ENCODE measurements at places on chromosomes 12 and 14.

DNA sequence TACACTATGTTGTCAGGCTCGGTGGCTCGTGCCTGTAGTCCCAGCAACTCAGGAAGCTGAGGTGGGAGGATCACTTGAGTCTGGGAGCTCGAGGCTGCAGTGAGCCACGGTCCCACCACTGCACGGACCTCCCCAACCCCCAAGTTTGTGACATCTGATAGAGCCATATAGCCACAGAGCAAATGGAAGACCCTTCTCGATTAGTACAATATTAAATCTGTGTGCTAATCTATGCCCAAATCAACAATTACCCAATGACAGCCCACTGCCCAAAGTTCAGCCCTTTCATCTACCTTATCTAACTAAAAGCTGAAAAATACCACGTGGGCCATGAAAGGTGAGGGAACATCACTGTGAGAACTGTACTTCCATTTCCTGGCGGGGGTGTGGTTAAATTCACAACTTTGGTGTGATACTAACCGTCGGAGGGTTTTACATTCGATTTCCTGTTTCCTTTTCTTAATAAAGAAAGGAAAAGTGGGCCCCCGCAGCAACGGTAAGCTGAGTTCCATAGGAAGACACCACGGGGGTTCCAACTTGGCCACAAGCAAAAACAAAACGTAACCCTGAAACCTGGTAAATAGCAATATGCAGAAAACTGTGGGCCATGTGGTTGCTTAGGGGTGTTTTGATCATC, 31.2 kb upstream of the FOS start:
- no peak for DNase-seq

DNA sequence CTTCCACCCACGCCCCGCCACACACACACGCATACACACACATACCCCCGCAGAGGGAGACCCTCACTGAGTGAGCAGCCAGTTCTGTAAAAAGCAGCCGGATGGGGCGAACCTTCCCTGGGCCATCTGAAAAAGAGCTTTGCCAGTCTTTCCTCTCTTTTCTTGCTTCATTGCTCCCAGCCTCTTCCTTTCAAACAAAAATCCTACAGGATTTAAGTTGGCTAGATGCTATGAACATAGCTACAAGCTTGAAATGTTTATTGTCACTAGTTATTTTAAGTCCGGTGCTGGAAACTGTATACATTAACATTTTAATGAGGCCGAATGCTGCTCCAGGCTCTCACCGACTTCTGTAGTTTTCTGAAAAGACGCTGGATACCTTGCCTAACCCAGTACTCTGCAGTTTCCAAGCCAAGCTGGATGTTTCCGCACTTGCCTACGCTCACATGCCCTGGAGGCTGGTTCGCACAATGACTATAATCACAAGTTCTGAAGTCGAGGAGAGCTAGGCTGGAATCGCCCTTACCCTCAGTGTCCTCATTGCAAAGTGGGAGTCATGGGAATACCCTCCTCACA, 39.2 kb downstream of the LTBP2 start:
- DNase-seq = peak; percentile 19

DNA sequence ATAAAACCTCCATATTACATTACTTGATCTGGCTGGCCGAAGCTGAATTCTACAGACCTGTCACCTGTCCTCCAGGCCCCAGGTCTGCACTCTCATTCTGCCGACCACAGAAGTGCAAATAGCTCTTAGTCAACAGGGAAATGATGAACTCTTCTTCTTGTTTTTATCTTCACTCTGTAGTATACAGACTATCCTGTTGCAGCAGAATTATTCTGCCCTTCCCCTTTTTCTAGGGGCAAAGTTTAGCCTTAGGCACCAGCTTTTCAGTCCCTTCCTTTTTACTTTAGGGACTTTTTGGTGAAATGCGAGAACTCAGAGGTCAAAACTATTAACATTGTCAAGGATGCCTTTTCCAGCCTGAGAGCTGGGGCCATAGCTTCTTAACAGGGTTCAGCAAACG, 229.6 kb upstream of the EGLN3 start:
- DNase-seq = no peak

GRCh38 chr14:73802431-73803188, 49.0 kb upstream of the PTGR2 start:
- no peak for DNase-seq

DNA sequence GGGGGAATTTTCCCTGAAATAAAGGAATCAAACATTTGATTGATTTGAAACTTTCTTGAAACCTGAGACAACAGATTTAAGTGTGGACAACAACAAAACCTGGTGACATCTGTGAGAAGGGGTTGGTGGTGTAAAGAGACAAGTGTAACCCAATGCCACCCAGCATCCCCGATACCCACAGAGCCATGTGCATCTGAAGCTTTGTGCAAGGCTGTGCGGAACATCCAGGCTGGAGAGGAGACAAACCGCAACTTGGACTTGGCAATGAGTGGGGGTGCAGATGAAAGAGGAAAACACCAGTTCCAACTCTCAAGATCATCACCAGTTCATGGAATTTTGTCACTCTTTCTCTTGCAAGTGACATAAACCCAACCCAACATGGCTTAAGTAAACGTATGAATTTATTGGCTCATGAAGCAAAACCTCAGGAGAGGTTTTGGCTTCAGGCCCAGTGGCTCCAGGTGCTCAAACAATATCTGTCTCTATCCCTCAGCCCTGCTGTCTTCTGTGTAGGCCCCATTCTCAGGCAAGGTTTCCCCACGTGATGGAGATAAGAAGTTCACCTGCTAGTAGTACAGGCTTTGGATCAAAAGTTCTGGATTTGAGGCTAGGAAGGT, 55.2 kb upstream of the NTF3 start:
- no peak for DNase-seq

- no peak for DNase-seq
Observed at GRCh38 chr14:22518073-22518472, 71.0 kb downstream of the DAD1 start.

DNA sequence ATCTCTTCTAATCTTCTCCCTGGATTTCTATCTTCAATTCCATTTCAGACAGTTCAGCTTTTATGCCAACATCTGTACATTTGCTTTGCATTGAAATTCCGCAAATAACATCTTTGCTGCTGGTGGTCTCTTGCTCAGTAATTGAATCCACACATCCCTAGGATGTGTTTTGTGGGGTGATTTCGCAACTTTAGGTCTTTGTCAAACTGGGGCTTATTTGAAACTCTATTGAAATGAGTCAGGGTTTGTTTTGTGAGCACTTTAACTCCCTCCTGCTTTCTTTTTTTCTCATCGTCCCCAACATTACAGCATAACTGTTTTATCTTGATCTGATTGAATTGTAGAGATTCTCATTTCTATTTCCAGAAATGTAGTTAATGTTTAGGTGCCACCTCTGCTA, 404.3 kb downstream of the NPAS3 start:
- peak; percentile 83 for DNase-seq

DNA sequence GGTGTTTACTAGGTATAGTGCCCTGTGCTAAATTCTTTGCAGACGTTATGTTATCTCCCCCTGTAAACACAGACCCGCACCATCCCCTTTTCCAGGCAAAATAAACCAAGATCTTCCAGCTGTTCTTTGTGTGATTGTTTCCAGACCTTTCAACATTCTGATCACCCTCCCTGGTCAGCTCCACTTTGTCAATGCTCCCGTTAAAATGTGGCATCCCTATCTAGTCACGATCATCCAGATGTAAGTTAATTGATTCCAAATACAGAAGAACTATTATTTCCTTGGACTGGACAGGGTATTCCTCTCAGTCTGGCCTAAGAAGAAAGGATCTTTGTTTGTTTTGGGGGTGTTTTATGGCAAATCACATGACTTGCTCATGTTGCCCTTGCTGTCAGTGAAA, 127.6 kb upstream of the ARID2 start:
- no peak for DNase-seq

GRCh38 chr14:102606296-102606695, 13.8 kb downstream of the RCOR1 start:
- DNase-seq = no peak

DNA sequence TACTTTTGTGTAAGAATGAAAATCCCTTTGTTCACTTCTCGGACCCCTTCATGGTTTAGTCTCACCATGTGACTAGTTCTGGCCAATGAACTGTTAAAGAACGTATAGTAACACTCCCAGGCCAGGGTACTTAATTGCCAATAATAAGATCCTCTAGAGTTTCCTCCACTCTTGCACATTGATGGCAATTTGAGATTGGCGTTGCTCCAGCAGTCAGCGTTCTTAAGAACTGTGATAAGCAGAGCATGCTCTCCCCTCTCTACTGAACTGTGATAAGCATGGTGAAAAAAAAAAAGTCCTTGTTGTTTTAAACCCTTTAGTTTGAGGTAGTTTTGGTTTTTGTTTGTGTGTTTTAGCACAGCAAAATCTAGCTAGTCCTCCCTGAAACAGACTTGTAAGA, 854.5 kb downstream of the SLC6A15 start:
- DNase-seq = no peak
